ENCODE measurements at places on chromosomes 12 and 14. TPM values are rescaled to one million over a fixed set of nuclear protein-coding genes. Genes with fewer than 3 reads are reported as not detected.

The GPR132 gene
- total RNA-seq, result not detected

The KCNK13 gene
- total RNA-seq, result not detected

GRCh38 chr12:23025372-23026016 lies 400.5 kb downstream of the ETNK1 start:
- no peak for DNase-seq

GRCh38 chr12:20245491-20245890 lies 122.8 kb upstream of the PDE3A start:
- DNase-seq, result no peak
